ENCODE measurements at places on chromosomes 2 and 18. TPM values are rescaled to one million over a fixed set of nuclear protein-coding genes. Genes with fewer than 3 reads are reported as not detected.

PSMD14 gene
- 48.0 TPM for total RNA-seq

DNA sequence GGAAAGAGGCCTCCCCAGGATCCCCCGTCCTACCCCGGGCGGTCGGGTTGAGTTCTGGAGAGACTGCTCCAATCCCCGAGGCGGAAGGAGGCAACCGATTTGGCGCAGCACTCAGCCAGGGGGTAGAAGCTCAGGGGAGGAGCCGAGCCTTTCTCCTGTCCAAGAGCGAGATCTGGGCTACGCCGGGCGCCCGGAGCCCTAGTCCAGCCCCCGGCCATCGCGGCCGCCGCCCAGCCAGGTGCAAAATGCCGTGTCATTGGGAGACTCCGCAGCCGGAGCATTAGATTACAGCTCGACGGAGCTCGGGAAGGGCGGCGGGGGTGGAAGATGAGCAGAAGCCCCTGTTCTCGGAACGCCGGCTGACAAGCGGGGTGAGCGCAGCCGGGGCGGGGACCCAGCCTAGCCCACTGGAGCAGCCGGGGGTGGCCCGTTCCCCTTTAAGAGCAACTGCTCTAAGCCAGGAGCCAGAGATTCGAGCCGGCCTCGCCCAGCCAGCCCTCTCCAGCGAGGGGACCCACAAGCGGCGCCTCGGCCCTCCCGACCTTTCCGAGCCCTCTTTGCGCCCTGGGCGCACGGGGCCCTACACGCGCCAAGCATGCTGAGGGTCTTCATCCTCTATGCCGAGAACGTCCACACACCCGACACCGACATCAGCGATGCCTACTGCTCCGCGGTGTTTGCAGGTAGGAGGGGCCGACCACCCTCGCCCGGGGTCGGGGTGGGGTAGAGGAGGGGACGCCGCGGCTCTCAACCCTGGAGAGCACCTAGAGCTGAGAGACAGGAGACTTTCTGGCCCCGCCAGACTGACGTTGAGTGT is at the start of gene DYSF:
Gene DYSF, plus strand, starts transcription at position 158 of the 817 bp plus-strand sequence.
- peak; percentile 53 for DNase-seq

DNA sequence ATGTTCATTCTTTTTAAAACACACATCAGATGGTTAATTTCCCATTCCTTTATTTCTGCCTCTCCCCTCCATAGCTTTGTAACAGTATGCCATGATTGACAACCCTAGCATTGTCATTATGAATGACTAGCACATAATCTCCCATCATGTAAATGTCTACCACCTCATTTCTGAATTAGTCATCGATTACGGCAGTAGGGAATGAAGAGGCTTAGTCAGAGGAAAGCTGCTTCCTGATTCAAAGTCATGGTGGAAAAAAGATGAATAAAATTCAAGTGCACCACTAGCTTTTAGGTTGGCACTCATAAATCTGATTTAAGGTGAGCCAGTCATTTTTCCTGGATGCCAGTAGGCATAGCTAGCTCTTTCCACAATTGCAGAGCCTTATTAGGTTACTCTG is 19.1 kb upstream of the ACMSD start:
- no peak for DNase-seq

GRCh38 chr2:9069543-9069942 is 66.1 kb upstream of the MBOAT2 start:
- no peak for DNase-seq

- DNase-seq: no peak
Observed at GRCh38 chr18:26650310-26651268, 102.2 kb upstream of the KCTD1 start.

DNA sequence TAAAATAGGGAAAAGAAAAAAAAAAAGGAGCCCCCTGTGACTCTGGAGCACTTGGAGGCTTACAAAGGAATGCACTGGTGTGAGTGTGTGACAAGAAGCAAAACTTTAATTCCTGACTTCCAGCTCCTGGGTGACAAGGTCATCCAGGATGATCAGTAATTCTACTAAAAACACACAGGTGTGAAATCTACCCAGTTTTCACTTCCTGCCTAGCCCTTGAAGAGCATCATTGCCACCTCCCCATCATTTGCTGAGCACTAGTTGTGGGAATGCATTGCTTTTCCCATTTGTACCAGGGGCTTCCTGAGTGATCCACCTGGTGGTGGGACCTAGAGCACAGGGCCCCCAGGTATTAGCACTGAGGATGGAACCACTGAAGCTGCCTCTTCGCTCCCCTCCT is 139.7 kb upstream of the RIOK3 start:
- no peak for DNase-seq

DRC1 gene
- 0.18 TPM for total RNA-seq

- no peak for DNase-seq
Observed at GRCh38 chr2:42569883-42570282, 1.5 kb downstream of the MTA3 start.

DNA sequence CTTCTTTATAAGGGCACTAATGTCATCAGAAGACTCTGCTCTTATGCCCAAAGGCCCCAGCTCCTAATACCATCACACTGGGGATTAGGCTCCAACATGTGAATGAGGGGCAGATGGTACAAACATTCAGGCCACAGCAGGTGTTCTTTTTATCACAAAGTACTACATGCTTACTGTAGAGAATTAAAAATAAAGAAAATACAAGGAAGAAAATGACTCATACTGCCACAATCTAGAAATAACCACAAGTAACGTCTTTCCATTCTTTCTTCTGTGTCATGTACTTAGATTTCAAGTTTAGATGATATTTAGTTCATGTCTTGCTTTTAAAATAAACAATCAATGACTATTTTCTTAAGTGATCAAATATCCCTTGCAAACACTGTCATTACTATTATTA is 100.3 kb upstream of the NEDD4L start:
- DNase-seq: no peak

- DNase-seq: no peak
Observed at GRCh38 chr18:28019425-28020108, 157.4 kb downstream of the CDH2 start.

GRCh38 chr18:28768791-28769768 is 592.1 kb upstream of the CDH2 start:
- DNase-seq: no peak

- no peak for DNase-seq
Observed at GRCh38 chr2:866009-866680, 84.5 kb upstream of the SNTG2 start.

ABCA12 gene
- total RNA-seq: 0.43 TPM

DNA sequence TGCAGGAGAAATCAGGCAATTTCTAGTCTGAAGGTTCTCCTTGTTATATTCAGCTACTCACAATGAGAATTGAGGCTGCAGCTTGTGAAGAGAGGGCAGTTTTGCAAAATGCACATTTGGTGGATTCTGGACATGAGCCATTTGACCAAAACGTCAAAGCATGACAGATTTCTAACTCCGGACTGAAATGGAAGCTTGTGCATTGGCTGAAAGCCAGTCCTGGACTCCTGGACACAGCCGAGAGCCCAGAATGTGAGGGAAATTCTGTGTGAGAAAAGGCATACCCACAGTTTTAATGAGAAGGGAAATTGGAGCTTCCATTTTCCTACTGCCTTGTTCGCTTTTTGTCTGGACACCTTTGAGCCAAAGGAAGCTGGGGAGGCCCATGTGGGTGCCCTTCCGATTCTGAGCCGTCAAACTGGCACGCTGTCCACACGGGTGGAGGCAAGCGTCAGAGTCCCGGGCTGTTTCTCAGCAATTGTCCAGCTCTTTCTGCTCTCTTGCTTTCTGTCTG is 23.7 kb upstream of the ROCK2 start:
- DNase-seq: no peak

TUBA3E gene
- not detected for total RNA-seq

POMC gene
- 0.29 TPM for total RNA-seq

DNA sequence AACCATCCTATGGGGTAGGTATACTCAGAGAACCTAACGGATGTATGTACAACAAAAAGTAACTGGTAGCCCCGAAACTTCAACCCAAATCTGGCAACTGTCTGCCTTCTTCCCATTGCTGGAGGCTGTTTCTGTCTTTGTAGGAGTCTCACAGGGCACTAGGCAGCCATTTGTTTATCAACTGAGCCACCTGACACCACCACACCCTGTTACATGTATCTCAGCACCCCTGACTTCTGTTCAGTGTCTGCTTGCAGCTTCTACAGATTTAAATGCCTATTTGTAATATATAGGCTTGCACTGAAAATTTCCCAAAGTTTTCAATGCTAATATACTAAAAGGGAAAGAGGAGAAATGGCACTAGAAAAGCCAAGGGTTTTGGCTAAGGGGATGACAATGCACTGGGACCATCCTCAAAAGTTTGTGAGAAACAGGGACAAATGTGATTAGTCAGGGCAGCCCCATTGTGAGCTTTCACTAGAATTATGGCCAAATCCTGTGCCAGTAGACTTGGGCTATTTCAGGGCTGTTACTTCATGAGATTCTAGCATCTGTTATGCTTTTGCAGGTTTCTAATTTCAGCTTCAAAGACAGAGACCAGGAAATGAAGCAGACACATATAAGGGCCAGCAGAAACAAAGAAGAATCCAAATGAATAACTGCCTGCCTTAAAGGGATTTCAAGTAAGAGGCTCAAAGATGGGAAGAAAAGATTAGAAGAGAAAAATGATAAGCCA is 103.3 kb downstream of the MYO5B start:
- no peak for DNase-seq

PTCD3 gene
- total RNA-seq: 157 TPM

TNS1 gene
- 130 TPM for total RNA-seq

PCARE gene
- total RNA-seq: 0.22 TPM

CENPA gene
- 8.8 TPM for total RNA-seq

GRCh38 chr2:121865914-121866313 is 110.5 kb downstream of the TSN start:
- no peak for DNase-seq

DNA sequence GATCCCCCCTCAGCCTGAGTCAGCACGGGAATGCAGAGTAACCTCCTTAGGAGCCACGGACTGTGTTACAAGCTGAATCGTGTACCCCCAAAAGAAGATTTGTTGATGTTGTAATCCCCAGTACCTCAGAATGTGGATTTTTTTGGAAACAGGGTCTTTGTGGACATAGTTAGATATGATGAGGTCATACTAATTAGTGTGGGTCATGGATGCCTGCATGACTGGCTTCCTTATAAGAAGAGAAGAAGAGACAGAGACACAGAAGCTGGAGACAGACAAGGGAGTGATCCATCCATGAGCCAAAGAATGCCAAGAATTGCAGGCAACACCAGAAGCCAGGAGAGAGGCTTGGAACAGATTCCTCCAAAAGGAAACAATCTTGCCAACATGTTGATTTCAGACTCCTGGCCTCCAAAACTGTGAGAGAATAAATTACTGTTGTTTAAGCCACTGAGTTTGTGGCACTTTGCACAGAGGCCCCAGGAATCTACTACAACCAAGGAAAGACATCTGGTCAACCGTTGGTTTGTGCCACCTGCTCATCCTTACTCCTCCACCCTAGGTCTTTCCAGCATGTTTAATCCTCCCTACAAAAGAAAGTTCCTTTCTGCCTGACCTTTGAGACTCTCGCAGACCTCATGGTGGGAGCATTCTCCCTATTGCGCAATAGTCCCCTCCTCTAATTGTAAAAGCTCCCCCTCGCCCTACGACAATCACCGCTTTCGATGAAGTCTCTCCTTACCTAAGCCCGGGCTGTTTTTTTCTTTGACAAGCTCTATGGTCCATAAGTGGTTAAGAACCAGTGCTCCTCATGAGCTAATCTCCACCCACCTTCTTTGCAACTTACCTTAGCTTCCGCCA is 91.6 kb downstream of the DNER start:
- no peak for DNase-seq

GRCh38 chr2:33068261-33068660 is 121.5 kb downstream of the LTBP1 start:
- no peak for DNase-seq

DNA sequence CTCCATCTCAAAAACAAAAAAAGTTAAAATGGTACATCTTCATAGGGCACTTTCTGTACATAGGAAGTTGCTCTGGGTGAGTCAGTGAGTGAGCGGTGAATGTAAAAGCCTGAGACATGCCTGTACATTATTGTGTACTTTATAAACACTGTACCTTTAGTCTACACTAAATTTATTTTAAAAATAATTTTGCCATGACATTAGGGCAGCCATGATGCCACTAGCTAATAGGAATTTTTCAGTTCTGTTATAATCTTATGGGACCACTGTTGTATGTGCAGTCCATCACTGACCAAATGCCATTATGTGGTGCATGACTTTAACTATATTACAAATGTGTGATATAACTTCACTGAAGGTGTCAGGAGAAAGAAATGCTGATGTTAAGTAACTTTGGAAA is 11.0 kb upstream of the TXNDC2 start:
- DNase-seq: no peak

GRCh38 chr2:120254178-120254577 is 1.5 kb downstream of the RALB start:
- no peak for DNase-seq

All from mesothelial cell of epicardium (in vitro differentiated cells).